Muscle of arm (tissue), 14 donors: ENCODE measurements at places on chromosomes 11 and 22.

- peak; percentile 6 for DNase-seq
These were observed 351.4 kb downstream of the ETS1 start for GRCh38 chr11:128235958-128236357.

- no peak for DNase-seq
These were observed 232.7 kb downstream of the DSCAML1 start for GRCh38 chr11:117564321-117564720.

DNA sequence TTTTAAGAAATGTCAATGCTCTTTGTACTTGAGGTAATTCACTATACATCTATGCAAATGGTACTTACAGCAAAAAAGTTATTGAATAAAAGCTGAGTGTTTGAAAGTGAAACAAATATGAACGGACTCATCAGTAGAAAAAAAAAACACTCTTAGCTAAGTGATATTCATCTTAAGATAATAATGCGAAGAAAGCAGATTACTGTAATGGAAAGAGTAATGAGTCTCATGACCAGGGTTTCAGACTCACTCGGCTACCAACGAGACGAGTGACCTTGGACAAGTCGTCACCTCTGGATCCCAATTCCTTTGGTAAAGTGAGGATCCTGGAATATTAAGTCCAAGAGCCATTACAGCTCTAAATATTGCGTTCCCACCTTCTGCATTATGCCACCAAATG is 57.0 kb downstream of the PACSIN2 start:
- no peak for DNase-seq

GRCh38 chr11:9315078-9315688 is 790 bp upstream of the TMEM41B start:
- DNase-seq = no peak

- no peak for DNase-seq
These were observed 301.3 kb upstream of the TENM4 start for GRCh38 chr11:79742176-79742575.

GRCh38 chr22:49882519-49883293 is 29.1 kb downstream of the ZBED4 start:
- DNase-seq = no peak

DNA sequence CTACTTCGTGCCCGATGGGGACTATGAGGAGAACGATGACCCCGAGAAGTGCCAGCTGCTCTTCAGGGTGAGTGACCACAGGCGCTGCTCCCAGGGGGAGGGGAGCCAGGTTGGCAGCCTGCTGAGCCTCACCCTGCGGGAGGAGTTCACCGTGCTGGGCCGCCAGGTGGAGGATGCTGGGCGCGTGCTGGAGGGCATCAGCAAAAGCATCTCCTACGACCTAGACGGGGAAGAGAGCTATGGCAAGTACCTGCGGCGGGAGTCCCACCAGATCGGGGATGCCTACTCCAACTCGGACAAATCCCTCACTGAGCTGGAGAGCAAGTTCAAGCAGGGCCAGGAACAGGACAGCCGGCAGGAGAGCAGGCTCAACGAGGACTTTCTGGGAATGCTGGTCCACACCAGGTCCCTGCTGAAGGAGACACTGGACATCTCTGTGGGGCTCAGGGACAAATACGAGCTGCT is 751 bp downstream of the FIBIN start:
- no peak for DNase-seq

DNA sequence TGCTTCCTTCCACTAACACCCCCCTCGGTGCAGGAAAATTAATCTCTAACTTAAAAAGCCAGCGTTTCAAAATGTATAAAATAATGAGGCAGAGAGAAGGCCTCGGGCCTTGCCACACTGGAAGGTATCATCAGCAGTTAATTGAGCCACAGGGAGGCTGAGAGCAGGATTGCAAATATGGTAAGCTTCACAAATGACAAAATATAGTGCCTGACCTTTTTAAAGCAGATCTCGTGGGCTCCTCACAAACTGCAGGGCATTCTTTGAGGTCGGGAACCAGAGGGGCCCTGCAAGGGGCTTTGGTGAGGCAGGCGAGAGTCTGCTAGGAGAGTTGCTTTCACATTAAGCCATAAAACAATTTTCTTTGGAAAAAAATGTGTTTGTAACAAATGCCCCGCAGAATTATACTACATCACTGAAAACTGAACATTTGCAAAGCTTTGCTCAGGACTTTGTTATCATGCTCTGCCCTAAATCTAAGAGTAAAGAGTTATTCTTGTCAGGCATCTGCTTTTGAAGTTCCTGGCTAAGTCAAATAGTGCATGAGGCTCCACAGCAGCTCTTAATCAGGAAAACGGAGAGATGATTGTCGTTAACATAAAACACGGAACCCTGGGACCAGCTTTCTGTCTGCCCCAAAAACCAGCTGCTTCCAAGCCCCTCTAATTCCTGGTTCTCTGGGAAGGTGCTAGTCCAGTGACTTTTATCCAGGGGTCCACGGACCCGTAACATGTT is 61.4 kb upstream of the SYT13 start:
- no peak for DNase-seq

GRCh38 chr11:79212741-79213190 is 228.1 kb downstream of the TENM4 start:
- DNase-seq = no peak
